Lung (tissue), 17 donors: ENCODE measurements at places on chromosomes 2 and 18. TPM values are rescaled to one million over a fixed set of nuclear protein-coding genes. Genes with fewer than 3 reads are reported as not detected.

Gene UGT1A4
- 0.55 TPM for polyA plus RNA-seq

Gene MRO
- polyA plus RNA-seq, result 0.05 TPM

Gene WDFY1
- polyA plus RNA-seq, result 23.2 TPM

Gene GATA6
- 11.5 TPM for polyA plus RNA-seq

Gene C1D
- 38.3 TPM for polyA plus RNA-seq

Gene FSHR
- polyA plus RNA-seq, result not detected

Gene FBXO36
- 2.2 TPM for polyA plus RNA-seq

Gene FIGN
- polyA plus RNA-seq, result 0.71 TPM

Gene SIX3
- polyA plus RNA-seq, result not detected

Gene NEU4
- polyA plus RNA-seq, result 0.27 TPM

Gene CAPN14
- 0.03 TPM for polyA plus RNA-seq

Gene IL36G
- polyA plus RNA-seq, result 0.14 TPM

Gene XPO1
- 59.6 TPM for polyA plus RNA-seq

Gene PMS1
- polyA plus RNA-seq, result 6.8 TPM

Gene SLC19A3
- 11.0 TPM for polyA plus RNA-seq

Gene FABP1
- polyA plus RNA-seq, result 0.14 TPM

Gene ANKRD30BL
- not detected for polyA plus RNA-seq

Gene LIPG
- 3.7 TPM for polyA plus RNA-seq

Gene QPCT
- 3.0 TPM for polyA plus RNA-seq
